ENCODE measurements at places on chromosomes 2 and 18. TPM values are rescaled to one million over a fixed set of nuclear protein-coding genes. Genes with fewer than 3 reads are reported as not detected.

GRCh38 chr18:49731421-49731841 lies 81.9 kb downstream of the ACAA2 start:
- no peak for DNase-seq

DNA sequence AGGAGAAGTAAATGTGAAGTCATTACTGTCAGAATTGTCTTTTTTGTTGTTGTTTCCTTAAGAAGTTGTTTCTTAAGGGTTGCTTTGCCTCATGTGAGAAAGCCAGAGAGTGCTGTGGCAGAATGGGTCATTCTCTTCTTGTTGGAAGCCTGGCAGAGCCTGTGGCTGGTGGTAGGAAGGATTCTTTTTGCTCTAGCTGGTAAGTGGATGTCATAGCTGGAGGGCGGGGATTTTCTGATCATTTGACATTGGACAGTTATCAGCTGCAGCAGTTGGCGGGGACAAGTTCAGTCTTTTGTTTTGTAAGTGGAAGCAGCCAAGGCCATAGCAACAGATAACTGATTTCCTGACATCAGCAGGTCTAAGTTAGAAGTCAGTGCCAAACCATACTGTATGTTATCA lies 5.5 kb upstream of the RMDN2 start:
- no peak for DNase-seq

- DNase-seq: no peak
These were observed 9.1 kb upstream of the TPRKB start for GRCh38 chr2:73746015-73746876.

DNA sequence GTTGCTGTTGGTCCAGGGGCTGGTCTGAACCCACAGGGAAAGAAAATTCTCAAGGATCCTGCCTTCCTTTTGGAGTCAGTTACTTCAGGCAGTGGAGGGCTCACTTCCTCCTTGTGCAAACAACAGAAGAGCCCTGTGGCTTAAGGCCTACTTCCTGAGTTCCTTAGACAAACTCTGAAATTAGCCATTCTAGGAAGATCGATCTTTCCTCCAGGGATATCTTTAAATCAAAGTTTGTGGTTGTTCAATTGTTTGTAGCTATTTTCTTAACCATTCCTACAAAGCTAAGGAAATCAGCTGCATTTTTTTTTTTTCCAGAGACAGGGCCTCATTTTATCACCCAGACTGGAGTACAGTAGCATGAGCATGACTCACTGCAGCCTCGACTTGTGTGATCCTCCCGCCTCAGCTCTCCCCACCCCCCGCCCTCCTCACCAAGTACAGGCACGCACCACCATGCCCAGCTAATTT lies 156.0 kb downstream of the TANC1 start:
- no peak for DNase-seq

Gene INHBB
- total RNA-seq: not detected

- no peak for DNase-seq
These were observed 24.1 kb downstream of the TRABD2A start for GRCh38 chr2:84856787-84857186.

GRCh38 chr18:58101291-58101794 lies 57.3 kb downstream of the NEDD4L start:
- no peak for DNase-seq

DNA sequence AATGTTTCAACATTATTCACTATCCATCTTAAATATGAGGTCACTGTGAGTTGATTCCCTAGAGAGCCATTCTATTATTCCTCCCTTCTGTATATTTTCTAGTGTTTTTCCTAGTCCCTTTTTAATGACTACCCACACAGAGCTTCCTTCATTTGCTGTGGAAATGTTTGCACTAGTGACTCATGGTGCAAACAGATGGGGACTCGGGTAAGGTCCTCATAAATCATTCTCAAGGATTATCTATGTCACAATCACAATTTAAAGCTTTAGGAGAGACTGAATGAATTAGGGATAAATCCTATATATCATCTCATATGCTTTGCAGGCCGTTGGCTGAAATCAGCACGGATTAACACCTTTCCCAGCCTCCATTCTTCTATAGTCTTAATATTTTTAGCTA lies 159.6 kb downstream of the DCC start:
- no peak for DNase-seq

DNA sequence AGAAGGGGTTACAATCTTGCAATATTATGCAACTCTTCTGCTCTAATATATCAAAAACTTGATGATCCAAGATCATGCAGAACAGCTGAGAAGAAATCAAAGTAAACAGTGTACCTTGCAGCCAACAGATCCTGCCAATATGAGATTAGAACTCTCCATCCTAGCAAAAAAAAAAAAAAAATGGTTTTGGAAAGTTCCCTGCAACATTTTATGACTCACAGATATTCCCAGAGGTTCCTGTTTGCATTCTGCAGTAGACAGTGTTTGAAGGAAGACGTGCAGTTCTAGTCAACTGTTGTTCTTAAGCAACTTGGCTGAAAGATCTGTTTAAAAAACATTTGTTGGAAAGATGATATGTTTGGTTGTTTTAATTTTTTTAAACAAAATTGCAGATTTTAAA lies 103.6 kb upstream of the WDR75 start:
- no peak for DNase-seq

Gene CHRND
- total RNA-seq: not detected

DNA sequence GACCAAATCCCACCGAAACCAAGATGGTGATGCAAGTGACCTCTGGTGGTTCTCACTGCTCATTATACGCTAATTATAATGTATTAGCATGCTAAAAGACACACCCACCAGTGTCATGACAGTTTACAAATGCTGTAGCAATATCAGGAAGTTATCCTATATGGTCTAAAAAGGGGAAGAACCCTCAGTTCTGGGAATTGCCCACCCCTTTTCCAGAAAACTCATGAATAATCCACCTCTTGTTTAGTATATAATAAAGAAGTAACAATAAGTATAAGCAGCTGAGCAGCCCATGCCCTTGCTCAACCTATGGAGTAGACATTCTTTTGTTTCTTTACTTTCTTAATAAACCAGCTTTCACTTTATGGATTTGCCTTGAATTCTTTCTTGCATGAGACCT lies 31.0 kb upstream of the FMNL2 start:
- no peak for DNase-seq

DNA sequence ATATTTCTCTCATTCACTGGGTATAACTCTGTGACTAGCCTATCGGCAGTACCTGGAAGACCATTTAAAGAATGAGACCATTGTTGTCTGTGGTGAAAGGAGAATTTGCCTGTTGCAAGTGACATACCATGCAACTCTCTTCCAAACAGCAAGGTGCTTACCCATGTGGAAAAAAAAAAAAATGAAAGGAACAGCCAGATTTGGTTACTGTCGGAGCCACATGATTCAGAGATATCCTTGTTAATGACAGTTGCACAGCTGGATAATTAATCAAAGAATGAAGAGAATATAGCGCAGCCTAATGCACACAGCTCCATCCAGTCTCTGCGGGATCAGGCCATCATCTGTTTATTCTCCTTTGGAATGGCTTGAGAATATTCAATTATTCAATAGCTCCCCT lies 141.8 kb downstream of the HRH4 start:
- no peak for DNase-seq

GRCh38 chr18:11906926-11907874 lies 917 bp downstream of the MPPE1 start:
- no peak for DNase-seq

Gene CCDC138
- total RNA-seq: 4.7 TPM

Gene SLC30A3
- total RNA-seq: not detected

DNA sequence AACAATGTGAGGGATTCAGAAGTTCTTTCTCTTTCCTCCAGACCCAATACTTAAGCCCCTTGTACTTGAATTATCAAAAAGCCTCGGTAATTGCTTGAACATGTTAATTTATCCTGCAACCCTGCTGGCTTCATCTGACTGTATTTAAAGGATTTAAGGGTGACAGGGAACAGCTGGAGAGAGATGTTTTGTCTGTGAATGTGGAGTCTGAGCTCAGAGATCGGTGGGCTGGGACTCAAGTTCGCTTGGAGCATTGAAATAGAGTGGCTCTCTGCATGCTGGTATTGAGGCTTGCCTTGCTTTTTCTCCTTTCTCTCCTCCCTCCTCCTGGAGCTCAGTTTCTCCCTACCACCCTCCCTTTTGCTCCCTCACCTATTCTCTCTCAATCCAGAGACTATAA lies 73.6 kb downstream of the BOD1L2 start:
- no peak for DNase-seq

- DNase-seq: no peak
These were observed 69.5 kb downstream of the EVA1A start for GRCh38 chr2:75491129-75491753.

DNA sequence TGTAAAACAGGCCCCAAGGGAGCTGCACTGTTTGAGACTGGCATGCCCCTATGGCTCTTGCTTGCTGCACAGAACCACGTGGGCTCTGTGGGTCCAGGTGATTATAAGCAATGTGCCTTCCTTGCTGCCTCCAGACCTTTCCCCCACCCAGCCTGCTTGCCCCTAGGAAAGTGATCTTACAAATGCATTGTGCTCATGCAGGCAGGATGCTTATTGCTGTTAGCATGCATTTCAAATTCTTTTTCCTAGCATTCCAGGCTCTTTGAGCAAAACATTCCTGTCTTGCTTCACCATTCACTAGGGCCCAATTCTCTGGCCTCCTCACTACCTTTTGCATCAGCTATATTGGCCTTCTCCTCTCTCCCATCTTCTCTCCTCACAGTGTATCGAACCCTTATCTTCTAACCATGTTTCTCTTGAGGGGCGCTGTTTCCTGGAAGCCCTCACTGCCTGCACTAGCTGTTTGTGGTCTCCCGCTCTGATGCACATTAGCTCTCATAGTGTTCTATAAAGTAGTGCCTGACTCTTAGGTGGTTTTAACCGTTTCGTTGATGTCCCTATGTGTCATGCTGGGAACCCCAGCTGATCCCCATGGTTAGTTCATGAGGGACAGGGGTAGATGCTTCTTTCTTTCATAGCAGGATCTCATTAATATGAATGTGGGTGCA lies 152.9 kb upstream of the EPAS1 start:
- no peak for DNase-seq

- DNase-seq: no peak
These were observed 11.9 kb downstream of the TNS1 start for GRCh38 chr2:217990791-217991465.

DNA sequence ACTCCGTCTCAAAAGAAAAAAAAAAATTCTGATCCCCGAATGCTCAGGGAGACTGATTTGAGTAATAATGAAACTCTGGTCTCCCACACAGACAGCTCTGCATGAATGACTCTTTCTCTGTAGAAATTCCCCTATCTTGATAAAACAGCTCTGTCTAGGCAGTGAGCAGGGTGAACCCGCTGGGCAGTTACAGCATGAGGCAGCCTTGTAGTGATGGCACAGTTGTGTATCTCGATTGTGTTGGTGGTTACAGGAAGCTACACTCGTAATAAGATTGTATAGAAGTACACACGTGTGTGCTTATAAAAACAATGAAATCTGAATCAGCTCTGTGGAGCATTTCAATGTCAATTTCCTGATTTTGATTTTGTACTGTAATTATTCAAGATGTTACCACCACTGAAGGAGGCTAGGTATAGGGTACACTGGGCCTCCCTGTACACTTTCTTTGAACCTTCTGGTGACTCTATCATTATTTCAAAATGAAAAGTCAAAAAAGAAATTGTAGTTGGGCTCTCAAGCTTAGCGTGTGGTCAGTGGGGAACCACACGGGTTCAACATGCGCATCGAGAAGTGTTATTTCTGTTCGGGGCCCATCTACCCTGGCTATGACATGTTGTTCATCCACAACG lies 34.9 kb upstream of the ATP8B1 start:
- DNase-seq: no peak

Gene ITGB6
- total RNA-seq: not detected

GRCh38 chr2:98809878-98810587 lies 79.1 kb upstream of the MGAT4A start:
- no peak for DNase-seq

DNA sequence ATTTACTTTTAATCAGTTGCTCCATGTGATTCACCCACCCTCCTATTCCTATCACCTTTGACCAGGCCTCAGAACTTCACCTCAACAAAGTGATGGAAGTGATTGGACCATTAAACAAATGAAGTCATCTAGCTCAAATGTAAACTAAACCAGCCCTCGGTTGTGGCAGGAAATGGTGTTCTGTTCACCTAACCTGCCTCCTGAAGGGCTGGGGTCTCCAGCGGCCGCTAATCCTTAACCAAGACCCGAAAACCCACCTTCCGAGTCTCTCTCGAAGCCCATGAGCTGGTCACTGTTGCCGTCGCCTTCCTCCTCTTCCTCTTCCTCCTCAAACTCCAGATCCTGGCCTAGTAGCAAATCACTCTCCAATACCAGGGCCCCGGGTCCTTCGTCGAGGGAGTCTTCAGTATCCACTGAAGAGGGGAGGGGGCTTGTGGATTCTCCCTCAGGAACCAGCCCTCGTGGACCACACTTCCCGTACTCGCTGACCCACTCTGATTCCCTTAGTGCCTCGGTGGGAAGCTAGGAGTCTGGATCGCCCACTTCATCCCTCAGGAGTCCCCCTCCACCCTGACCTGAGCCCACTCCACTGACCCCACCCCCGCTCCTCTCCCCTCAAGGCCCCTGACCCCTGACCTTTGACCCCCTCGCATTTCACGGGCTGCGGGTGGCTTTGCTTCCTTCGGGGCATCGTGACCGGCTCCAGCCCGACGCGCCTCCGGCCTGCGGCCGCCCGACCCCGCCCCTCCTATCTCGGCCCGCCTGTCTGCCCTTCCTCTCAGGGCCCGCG lies 503 bp downstream of the ZNF513 start:
- peak; percentile 54 for DNase-seq

- no peak for DNase-seq
These were observed 11.2 kb upstream of the SERPINB7 start for GRCh38 chr18:63763831-63764600.

Gene DHRS9
- not detected for total RNA-seq

- no peak for DNase-seq
These were observed 185.0 kb upstream of the RASGRP3 start for GRCh38 chr2:33291278-33292013.

DNA sequence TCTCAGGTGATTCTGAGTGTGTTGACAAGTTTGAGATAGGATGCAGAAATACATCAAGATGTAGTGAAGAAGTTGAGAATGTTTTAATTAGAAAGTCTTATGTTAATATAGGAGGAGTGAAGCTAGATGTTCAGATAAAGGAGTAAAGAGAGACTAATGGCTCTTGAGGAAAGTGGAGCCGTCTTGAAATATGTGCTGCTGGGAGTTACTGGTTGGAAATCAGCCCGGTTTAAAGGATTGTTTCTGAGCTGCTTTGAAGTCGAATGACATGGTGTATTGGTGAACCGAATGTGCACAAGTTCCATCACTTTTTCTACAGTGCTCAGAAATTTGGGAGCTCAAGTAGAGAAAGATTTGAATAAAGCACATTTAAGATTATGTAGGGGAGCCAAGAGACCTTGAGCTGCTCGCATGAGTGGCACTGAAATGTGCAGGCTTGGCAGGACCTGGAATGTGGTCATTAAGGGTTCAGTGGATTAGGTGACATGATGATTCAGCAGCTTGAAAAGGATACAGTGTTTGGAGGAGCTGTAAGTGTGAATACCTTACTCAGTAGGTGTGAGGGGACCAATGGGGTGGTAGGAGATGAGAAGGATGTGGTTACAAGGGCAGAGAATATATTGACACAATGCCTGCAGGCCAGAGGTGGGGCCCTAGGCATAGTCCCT lies 68.6 kb downstream of the CAB39 start:
- peak; percentile 38 for DNase-seq

- no peak for DNase-seq
These were observed 53.8 kb upstream of the STK17B start for GRCh38 chr2:196225213-196225612.

Gene CCDC102B
- 2.6 TPM for total RNA-seq
